Endothelial cell (in vitro differentiated cells): ENCODE measurements at places on chromosomes 7 and 10.

DNA sequence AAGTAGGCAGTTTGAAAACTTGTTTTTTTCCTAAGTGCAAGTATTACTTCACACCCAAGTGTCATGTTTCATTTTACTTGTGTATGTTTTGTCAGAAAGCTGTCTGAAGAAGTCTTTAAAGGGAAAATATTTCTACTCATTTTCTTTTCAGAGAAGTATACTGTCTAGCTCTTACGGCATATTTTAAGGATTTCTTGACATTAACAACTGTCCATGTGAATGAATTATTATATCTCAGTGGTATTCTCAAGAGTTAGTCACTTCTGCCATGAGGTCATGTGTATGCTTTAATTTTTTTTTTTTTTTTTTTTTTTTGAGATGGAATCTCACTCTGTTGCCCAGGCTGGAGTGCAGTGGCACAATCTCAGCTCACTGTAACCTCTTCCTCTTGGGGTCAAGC, 229.5 kb downstream of the BICC1 start:
- no peaks in the 10 kb centered on the region for H3K36me3 ChIP-seq
- no peak overlapping the region for H3K4me3 ChIP-seq
- no peaks in the 10 kb centered on the region for H3K4me1 ChIP-seq
- DNase-seq: no peak
- H3K27me3 ChIP-seq: no peaks in the 10 kb centered on the region

DNA sequence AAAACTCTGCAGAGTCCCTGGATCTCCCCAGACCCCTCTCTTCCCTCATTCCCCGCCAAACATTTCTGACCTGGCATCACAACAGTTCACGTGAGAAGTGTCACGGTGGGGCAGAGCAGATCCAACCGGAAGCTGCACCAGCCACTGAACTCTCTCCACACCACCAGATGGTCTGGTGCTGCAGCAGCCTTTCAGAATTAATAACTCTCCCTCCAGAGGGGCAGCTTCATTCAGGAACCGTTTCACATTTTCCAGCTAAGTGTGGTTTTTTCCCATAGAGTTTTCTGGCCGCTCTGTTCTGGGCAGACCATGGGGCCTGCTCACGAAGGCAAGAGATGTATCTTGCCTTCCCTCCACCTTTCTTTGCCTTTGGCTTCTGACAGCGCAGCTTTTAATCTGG, 486.7 kb upstream of the GALNT17 start:
- peaks cover 7% of the 10 kb centered on the region for H3K27me3 ChIP-seq
- H3K36me3 ChIP-seq: peaks cover 17% of the 10 kb centered on the region
- H3K27ac ChIP-seq: no peak overlapping the region
- no peak for DNase-seq
- no peak overlapping the region for H3K4me3 ChIP-seq

DNA sequence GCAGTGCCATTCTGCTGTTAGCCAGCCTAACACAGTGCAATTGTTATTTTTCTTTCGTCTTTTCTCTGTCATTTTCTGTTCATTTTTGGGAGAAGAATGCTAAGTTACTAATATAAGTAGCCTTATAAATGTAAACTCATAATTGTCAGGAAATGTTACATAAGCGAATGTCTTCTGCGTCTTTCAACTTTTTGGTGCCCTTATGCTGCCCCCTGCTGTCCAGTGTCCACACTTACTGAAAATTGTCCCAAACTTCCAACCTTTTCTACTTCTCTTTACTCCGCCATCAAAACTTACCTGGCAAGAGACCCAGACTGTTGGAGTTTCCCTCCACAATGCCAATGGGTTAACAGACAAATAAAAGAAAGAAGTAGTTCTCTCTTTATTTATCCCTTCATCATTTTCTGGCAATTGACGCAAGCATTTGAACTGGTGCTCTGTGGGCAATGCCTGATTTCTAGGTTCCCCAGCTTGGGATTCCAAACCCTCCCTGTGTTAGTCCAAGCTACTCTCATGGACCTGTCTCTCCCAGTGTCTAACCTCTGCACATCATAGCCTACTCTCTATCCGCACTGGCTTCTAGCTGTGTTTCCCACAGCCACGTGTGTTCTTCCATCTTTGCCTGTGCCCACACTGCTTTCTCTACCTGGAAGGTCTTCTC, 21.0 kb upstream of the EPC1 start:
- no peaks in the 10 kb centered on the region for H3K36me3 ChIP-seq
- H3K4me1 ChIP-seq: peaks cover 5% of the 10 kb centered on the region
- peak overlapping the region; percentile 27 for H3K27ac ChIP-seq
- no peaks in the 10 kb centered on the region for H3K27me3 ChIP-seq

- no peak overlapping the region for H3K4me3 ChIP-seq
- H3K36me3 ChIP-seq: no peaks in the 10 kb centered on the region
- peaks cover 49% of the 10 kb centered on the region for H3K27me3 ChIP-seq
Observed at GRCh38 chr7:27115221-27116026, 12.9 kb upstream of the HOXA2 start.

DNA sequence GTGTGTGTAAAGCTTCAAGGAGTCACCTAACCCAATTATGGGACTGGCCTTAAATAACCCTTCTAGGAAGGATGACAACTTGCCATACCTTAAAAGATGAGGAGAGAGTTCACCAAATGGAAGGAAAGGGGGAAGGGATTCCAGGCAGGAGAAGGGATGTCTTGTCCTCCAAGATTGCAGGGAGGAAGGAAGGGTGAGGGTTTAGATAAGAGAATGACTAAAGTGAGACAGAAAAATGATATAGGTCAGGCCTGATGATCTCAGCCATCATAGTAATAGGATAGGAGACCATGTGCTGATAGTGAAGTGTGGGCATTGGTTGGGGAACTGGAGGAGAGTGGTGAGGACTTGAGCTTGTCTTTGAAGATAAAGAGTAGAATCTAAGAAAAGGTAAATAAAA, 7.7 kb upstream of the TMEM26 start:
- peaks cover 2% of the 10 kb centered on the region for H3K27me3 ChIP-seq
- DNase-seq: no peak
- no peak overlapping the region for H3K4me3 ChIP-seq
- H3K4me1 ChIP-seq: peaks cover 18% of the 10 kb centered on the region

- DNase-seq: peak; percentile 8
- peaks cover 3% of the 10 kb centered on the region for H3K4me1 ChIP-seq
- H3K27me3 ChIP-seq: peaks cover 6% of the 10 kb centered on the region
- H3K4me3 ChIP-seq: peak overlapping the region; percentile 89
- H3K36me3 ChIP-seq: no peaks in the 10 kb centered on the region
Observed at GRCh38 chr10:114767101-114767985, 54.2 kb upstream of the FHIP2A start.

- peak; percentile 4 for DNase-seq
- no peak overlapping the region for H3K27ac ChIP-seq
- H3K4me1 ChIP-seq: no peaks in the 10 kb centered on the region
- H3K4me3 ChIP-seq: no peak overlapping the region
- H3K36me3 ChIP-seq: no peaks in the 10 kb centered on the region
Observed at GRCh38 chr7:134255814-134256213, 60.9 kb downstream of the SLC35B4 start.

DNA sequence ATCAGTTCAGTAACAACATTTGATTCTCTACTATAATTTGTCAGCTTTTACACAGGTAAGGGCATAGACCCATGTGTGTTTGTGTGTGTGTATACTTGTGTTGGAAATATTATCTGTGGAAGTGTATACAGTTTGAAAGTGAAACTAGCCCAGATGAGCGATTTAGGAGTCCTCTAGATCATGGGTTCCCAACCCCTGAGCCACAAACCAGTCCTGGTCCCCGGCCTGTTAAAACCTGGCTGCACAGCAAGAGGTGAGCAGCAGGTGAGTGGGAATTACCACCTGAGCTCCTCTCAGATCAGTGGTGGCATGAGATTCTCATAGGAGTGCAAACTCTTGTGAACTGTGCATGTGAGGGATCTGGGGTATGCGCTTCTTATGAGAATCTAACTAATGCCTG, 1221.5 kb upstream of the SORCS1 start:
- no peaks in the 10 kb centered on the region for H3K36me3 ChIP-seq
- DNase-seq: no peak
- H3K27ac ChIP-seq: no peak overlapping the region
- H3K4me3 ChIP-seq: no peak overlapping the region
- H3K4me1 ChIP-seq: no peaks in the 10 kb centered on the region

DNA sequence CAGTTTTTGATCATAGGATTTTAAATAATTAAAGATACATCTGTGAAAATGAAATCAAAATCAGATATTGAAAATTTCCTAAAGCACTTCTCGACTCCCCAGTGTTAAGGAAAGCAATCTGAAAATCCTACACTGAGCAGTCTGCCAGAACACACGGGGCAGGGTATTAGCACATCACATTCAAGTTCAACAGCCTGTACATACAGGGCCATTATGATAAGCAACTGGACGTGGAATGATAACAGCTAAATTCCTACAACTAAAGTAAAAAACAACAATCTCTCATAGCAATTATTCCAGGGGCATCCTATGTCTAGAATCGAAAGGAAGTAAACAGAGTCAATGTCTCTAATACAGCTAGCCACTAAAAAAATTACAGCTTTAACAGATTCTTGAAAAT, 31.7 kb downstream of the TRDMT1 start:
- H3K27me3 ChIP-seq: no peaks in the 10 kb centered on the region
- H3K4me1 ChIP-seq: peaks cover 6% of the 10 kb centered on the region
- no peak overlapping the region for H3K4me3 ChIP-seq
- DNase-seq: no peak

DNA sequence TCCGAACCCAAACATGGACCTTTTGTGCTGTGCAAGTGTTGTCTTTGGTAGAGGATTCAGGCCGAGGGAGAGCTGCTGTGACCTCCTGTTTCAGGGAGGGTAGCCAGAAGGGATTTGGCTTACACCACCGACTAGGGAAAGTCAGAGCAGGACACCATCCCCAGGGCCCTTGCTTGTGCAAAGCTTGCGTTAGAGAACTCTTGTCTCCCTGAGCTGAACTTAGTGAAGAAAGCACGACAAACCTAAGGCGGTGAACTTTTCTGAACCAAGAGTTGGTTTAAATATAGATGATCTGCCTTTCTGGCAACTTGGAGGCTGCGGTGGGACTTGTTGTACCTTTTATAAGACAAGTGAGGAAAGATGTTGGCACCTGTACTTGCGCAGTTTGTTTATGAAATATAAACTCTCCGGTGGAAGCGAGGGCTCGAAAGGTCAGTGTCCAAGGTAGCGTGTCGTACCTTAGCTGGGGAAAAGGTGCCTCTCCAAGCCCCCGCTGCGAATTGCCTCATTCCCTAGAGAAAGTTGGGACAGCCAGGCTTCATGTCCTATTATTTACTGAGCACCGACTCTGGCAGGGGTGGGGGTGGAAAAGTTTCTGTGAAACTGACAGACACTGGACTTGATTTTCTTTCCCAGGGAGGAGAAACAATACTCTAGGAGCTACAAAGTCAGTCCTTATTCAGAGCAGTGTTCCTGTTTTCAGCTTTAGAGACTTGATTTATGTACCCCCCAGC, 31.6 kb downstream of the WBP1L start:
- peaks cover 46% of the 10 kb centered on the region for H3K4me1 ChIP-seq
- no peak overlapping the region for H3K4me3 ChIP-seq
- H3K36me3 ChIP-seq: peaks cover 5% of the 10 kb centered on the region
- peak overlapping the region; percentile 93 for H3K27ac ChIP-seq
- peaks cover 2% of the 10 kb centered on the region for H3K27me3 ChIP-seq
- no peak for DNase-seq

DNA sequence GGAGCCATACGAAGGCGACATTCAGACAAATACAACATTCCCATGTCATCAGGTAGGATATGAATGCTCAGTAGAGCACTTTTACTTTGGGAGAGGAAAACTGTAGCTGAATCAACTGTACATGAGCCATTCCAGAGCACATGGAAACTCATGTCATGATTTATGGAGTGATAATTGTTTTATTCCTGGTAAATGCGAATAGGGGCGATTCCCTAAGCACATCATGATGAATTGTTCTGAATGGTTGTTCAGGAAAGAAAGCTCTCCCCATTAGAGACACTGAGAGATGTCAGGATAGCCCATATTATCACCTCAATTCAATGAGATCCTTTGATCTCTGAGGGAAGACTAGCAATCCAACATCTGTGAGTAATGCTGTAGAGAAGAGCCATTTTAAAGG, 243.6 kb downstream of the FOXP2 start:
- peaks cover 14% of the 10 kb centered on the region for H3K4me1 ChIP-seq
- no peaks in the 10 kb centered on the region for H3K27me3 ChIP-seq
- no peak overlapping the region for H3K4me3 ChIP-seq
- H3K27ac ChIP-seq: no peak overlapping the region

GRCh38 chr10:63391812-63392211, 74.0 kb downstream of the JMJD1C start:
- no peak overlapping the region for H3K4me3 ChIP-seq
- no peak overlapping the region for H3K27ac ChIP-seq
- H3K27me3 ChIP-seq: peaks cover 5% of the 10 kb centered on the region
- DNase-seq: no peak

- no peak overlapping the region for H3K27ac ChIP-seq
- H3K36me3 ChIP-seq: no peaks in the 10 kb centered on the region
- H3K4me1 ChIP-seq: no peaks in the 10 kb centered on the region
Observed at GRCh38 chr7:137538361-137538762, 194.8 kb upstream of the PTN start.

DNA sequence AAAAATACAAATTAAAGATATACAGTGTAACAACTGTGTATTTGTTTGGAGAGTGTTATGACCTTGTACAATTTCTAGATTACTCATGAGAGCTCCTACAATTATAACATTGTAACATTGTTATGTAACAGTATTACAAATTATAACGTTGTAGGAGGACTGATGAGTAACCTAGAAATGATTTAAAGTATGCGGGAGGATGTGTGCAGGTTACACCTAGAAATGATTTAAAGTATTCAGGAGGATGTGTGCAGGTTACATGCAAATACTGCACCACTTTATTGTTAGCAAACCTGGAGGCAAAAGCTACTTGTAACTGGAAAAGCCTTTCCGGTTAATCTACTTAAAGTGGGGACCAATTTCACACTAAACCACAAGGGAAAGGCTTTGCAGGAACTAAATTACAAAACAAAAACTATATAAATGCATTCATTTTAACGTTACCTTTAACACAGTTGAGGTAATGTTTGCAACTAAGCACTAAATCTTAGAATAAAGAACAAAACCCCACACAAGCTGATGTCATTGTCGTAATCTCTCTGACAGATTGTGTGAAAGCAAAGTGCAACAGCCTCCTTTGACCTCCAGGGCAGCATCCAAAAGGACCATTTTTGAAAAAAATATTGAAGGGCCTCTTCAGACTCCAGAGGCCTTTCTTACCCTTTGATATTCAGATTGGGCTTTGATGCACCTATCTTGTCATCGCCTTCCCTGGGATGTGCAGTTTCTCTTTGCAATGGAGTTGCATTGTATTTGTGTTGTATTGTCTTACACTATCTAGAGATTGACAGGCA, 522.1 kb upstream of the FOXK1 start:
- no peak overlapping the region for H3K27ac ChIP-seq
- DNase-seq: no peak
- no peak overlapping the region for H3K4me3 ChIP-seq
- peaks cover 9% of the 10 kb centered on the region for H3K27me3 ChIP-seq

GRCh38 chr10:22599048-22599561, 115.3 kb downstream of the PIP4K2A start:
- no peak overlapping the region for H3K4me3 ChIP-seq
- H3K27me3 ChIP-seq: peaks cover 4% of the 10 kb centered on the region
- H3K4me1 ChIP-seq: peaks cover 50% of the 10 kb centered on the region
- H3K36me3 ChIP-seq: peaks cover 15% of the 10 kb centered on the region
